Inflammatory macrophage treated with lipopolysaccharide for 1 hour (primary cell): ENCODE measurements at places on chromosomes 4 and X.

DNA sequence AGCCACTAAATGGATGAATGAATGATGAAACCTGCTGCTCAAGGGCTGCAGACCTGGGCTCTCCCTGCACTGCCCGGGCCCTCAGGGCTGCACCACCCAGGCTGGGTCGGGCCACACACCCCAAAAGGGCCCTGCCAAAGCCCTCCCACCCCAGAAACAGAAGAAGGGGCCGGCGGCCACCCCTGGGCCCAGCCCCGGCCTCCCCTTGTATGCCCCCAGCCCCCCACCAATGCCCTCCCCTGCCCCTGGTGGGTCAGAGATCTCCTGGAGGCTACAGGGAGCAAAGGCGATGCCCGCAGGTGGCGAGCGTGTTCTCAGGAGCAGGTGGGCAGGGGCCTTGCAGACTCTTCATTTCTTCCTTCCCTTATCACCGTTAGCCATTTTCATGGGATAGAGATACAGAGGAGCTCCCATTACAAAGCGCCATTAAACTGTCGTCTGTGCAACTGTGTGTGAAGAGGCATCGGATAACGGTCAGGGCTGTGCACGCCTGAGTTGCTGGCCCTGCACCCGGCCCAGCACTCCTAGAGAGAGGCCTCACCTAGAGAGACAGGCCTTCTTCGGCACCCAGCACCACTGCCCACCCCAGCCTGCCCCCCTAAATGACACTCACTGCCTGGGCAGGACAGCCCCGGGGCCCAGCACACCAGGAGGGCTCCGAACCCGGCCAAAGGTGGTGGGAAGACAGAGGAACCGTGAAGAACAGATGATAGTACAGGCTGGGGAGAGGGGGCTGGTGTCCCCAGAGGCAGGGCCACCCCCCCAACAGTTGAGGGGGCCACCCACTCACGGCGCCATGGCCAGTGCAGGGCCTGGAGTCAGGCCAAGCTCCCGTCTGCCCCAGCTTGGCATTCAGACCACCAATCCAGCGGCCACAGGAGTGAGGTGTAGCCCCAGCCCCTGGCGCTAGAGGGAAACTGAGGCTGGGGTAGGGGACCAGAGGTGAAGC is 133.7 kb downstream of the FAM53A start:
- DNase-seq = no peak

DNA sequence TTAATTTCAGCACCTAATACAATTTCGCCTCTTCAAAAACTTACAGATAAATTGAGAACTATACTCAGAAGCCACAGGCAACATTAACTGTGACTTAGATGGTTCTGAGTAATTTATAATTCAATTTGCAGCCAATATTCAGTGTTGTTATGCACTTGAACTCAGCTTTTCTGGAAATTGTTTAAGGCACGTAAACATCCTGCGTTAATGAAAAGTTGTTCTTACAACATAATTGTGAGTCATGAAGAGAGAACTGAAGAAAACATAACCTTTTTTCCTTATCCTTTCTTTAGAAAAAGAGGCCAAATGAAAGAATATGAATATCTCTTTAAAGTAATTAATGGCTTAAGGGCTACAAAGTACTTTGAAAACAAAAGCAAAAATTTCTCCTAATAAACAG is 16.6 kb upstream of the H2AZ1 start:
- no peak for DNase-seq

- DNase-seq = no peak
Observed at GRCh38 chrX:8848911-8849310, 47.7 kb upstream of the FAM9A start.

GRCh38 chr4:84319124-84319523 is 180.0 kb downstream of the NKX6-1 start:
- DNase-seq = no peak

DNA sequence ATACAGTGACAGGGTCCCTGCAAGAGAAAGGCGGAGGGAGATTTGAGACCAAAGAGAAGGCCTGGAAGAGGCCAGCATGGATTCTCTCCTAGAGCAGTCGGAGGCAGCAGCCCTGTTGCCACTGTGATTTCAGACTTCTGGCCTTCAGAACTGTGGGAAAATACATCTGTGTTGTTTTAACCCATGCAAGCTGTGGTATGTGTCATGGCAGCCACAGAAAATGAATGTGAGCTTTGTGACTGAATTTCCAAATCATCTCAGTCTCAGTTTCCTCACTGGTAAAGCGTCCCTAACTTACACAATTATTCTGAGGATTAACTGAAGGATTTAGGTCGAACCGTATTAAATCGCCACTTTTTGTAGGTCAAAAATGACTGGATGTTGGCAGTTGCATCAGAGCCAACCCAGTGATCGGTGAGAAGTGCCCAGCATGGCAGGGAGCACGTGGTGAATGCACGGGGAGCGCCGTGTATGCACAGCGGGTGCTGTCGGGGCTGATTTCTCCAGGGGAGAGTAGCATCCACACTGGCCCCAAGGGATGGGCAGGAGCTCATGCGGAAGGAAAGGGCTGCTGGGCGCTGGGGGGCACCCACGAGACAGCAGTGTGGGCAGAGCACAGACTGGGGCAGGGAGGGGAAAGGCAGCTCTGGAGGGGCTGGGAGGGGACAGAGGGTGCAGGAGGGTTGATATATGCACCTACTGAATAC is 23.8 kb upstream of the NSG1 start:
- DNase-seq = no peak

DNA sequence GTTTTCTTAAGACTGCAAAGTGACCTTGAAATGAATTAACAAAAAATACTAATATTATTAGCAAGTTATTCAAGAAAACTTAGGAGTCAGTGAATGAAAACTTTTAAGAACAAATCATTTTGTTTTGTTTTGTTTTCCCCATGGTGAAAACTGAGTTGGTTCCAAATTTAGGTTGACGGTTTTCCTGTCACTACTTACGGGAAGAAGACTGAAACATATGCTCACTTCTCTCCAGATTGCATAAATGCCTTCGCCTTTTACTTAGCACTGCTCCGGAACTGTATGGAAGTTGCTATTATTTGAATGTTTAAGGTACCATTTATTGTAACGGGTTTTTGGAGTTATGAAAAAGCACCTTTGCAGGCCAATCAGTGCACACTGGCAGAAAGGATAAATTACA is 42.8 kb downstream of the DOCK11 start:
- no peak for DNase-seq
